ENCODE measurements at places on chromosomes 13 and 19.

GRCh38 chr19:11304936-11305335, 9.0 kb downstream of the TSPAN16 start:
- no peak for DNase-seq

DNA sequence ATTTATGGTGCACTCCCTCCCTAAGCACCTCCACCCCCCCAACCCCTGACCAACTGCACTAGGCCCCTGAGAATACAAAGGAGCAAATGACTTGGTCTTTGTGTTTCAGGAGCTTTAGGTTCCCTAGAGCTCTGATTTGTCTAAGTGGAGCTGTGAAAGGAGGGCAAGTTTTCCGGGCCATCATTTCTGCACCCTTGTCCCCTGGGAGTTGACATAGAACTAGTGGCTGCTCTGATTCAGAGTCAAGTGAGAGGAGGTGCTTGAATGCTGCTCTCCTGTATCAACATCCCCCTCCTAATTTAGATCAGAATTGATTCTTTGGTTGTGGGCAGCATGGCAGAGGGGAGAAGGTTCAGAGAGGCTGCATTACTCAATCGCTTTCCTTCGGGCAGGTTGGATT, 391.6 kb downstream of the KCNRG start:
- DNase-seq, result no peak

GRCh38 chr19:49585023-49585422, 3.9 kb downstream of the PRRG2 start:
- DNase-seq, result no peak

- DNase-seq, result no peak
Observed at GRCh38 chr19:29404951-29405727, 120.7 kb upstream of the VSTM2B start.

- no peak for DNase-seq
Observed at GRCh38 chr13:25371875-25372283, at the start of gene ATP8A2. TSS of gene ATP8A2 (plus strand) at chr13:25371974. CDS start at chr13:25372213, 239 bp downstream.

- DNase-seq, result no peak
Observed at GRCh38 chr13:73275163-73275562, 216.4 kb downstream of the KLF5 start.

Measured in iris pigment epithelial cell (primary cell).